Cortex of kidney (tissue), 1 donor: ENCODE measurements at places on chromosomes 6 and 20.

DNA sequence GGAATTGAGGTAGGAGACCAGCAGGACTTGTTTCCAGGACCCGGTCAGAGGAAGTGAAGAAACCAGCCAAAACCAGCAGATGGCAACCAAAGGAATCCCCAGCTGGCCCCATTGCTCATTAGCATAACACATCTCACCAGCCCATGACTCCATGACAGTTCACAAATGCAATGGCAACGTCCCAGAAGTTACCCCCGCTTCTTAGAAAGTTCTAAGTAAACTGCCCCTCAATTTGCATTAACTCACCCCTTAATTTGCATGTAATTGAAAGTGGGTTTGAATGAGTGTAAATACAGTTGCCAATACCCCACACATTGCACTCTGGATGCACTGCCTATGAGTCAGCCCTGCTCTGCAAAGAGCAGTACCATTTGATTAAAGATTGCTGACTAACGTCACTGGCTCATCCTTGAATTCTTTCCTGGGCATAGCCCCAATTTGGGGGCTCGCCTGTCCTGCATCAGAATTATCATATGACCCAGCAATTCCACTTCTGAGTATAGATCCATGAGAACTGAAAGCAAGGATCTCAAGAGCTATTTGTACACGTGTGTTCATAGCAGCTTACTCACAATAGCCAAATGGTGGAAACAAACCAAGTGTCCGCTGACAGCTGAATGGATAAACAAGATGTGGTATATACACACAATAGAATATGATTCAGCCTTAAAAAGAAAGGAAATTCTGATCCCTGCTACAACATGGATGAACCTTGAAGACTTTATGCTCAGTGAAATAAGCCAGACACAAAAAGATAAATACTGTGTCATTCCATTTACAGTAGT is 36.4 kb downstream of the MYLK4 start:
- no peak for DNase-seq

DNA sequence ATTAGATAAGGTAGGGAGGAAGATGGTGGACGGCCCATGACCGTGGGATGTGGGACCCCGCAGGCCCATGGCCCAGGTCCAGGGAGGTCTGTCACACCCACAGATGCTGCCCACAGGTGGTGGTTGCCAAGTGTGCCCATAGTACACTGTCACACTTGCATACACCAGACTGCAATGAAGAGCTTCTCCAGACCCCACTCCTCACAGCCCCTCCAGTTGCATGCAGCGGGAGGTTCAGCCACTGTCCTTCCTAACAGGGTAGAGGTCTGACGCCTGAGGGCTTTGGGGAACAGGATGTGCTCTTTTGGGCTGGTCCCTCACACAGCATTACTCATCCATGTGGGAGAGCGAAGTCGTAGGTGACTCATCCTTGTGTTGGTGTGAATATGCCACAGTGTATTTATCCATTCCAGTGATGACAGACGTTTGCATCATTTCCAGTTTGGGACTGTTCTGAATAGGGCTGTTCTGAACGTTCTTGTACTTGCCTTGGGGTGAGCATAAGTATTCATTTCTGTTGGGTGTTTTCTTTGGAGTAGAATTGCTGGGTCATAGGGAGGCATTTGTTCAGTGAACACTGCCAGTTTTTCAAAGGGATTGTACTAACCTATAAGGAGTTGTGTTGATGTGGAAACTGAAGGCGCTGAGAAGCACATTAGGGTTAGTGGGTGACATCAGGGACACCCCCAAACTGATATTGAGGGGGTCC is 10.1 kb upstream of the PYGB start:
- no peak for DNase-seq

DNA sequence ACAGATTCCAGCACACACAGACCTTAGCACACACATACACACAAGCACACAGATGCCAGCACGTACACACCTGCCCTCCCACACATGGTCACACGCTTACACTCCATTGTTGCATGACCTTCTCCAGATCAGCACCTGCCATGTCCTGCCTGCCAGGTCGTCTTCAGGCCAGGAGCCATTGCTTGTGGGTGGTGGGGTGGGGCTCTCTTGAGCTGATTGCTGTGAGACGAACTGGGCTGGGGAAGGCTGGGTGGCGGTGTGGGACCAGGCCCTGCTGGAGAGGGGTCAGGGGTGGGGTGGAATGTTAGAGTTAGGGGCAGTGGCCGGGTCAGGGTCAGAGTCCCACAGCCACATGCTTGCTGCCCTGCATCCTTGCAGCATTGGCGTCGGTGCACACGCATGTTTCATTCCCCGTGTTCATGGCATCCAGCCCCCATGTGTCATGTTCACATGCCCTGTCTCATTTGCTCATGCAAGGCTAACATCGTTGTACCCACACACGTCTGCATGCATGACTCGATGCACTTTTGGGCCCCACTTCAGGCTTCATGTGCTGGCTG is 6.5 kb upstream of the NPBWR2 start:
- no peak for DNase-seq

DNA sequence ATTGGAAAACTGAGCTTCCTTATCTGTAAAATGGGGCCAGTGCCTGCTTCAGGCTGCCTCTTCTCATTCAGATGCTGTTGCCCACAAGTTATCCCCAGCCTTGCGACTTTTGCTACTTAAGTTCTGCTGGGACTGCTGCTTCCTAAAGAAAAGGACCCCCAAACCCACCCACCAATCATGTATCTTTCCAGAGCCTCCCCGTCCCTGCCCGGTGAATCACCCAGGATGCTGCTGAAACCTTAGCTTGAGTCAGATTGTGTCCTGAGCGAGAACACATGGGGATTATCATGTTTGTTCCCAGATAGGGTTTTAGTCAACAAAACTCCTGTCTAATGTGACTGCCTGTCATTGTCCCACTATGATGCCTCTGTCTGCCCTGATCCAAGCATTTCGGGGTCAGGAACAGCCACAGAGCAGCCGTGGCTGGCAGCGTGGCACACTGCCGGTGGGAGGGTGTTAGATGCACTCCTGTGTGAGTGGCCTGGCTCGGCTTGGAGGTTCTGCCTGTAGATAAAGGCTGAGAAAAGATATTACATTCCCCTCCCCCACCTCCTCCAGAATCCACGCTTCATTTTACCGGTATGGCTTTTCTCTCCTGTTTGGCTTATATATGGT is 79.9 kb downstream of the TOX2 start:
- no peak for DNase-seq

GRCh38 chr6:142848156-142848555 is 96.8 kb downstream of the HIVEP2 start:
- no peak for DNase-seq

- no peak for DNase-seq
These were observed 328.8 kb upstream of the BTBD3 start for GRCh38 chr20:11588875-11589274.

GRCh38 chr6:105207524-105208269 is 27.9 kb upstream of the POPDC3 start:
- DNase-seq, result no peak

DNA sequence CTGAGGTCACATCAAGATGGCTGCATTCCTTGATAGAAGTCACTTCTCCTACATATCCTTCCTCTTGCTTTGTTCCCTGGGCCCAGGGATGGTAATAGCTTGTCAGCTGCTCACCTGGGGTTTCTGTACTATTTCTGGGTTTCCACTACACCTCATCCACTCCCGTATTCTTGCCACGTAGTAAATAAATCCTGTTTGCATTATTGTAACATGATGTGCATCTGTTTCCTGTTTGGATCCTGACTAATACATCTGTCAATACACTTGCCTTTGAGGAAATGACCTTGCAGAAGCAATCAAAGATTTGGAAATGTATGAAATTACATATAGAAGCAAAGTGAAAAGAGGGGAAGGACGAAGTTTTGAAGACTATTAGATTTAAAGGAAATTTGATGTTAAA is 619.0 kb downstream of the PHF3 start:
- DNase-seq, result no peak

DNA sequence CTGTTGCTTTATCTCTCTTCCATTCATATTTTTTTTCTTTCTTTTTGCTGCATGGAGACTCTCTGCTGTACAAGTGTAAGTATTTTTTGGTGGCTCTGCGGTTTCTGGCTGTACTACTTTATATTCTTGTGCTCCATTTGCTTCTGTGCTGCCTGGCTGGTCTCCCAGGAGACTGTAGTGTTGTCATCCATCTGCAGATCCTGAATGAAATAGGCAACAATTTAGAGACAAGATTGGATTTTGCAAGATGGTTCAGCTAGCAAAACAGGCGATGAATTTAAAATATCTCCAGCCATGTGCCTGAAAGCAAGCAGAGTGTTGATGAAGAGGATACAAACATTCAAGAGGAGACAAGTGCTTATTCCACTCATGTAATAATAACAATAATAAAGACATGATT is 75.1 kb upstream of the SCGN start:
- no peak for DNase-seq

DNA sequence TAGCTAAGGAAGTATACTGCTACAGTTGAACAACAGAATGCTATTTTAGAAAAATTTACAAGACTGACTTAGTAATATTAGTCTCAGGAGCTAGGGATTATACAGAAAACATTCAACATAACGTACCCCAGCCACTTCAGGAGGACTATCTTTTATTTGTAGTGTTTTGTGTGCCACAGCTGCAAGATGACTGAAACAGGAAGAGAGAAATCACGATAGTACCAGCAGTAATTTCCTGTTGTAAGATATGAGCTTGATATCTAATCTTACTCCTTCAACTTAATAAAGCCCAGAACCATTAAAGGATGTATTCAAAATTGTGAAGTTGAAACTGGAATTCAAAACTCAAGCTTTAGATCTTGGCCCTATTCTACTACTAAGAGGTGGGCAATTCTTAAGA is 42.1 kb downstream of the SLC35A1 start:
- no peak for DNase-seq

- no peak for DNase-seq
These were observed 32.3 kb downstream of the RPRD1B start for GRCh38 chr20:38065764-38066375.

- DNase-seq, result no peak
These were observed 3.7 kb upstream of the FUCA2 start for GRCh38 chr6:143515061-143515760.

DNA sequence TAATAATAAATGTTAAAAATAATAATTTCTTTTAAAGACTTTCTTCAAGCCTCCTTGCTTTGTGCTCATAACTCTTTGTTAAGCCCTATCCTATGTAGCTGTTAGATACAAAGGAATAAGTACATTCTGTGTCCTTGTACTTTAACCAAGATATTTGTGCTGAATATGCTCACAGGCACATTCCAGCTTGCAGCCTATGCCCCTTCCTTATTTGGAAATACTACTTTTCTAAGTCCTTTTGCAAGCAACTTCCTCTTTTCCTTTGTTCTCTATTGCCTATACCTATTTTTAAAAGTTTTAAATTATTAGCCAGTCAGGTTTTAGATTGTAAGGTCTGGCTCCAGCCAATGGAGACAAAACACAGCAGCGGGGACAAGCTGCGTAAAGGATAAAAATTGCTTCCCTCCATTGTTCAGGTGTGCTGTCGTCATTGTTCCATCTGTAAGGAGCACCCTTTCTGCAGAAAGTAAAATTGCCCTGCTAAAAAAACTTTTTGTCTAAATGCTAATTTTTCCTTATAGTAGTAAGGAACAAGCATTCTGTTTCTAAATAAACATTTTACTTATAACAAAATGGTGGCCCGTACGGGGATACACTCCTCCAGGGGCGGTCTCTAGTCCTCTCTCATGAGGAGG is 80.2 kb downstream of the SYTL3 start:
- no peak for DNase-seq

GRCh38 chr6:47047479-47048407 is 5.6 kb upstream of the ADGRF1 start:
- DNase-seq, result no peak

GRCh38 chr6:8000636-8001035 is 63.6 kb downstream of the BLOC1S5 start:
- DNase-seq, result no peak

DNA sequence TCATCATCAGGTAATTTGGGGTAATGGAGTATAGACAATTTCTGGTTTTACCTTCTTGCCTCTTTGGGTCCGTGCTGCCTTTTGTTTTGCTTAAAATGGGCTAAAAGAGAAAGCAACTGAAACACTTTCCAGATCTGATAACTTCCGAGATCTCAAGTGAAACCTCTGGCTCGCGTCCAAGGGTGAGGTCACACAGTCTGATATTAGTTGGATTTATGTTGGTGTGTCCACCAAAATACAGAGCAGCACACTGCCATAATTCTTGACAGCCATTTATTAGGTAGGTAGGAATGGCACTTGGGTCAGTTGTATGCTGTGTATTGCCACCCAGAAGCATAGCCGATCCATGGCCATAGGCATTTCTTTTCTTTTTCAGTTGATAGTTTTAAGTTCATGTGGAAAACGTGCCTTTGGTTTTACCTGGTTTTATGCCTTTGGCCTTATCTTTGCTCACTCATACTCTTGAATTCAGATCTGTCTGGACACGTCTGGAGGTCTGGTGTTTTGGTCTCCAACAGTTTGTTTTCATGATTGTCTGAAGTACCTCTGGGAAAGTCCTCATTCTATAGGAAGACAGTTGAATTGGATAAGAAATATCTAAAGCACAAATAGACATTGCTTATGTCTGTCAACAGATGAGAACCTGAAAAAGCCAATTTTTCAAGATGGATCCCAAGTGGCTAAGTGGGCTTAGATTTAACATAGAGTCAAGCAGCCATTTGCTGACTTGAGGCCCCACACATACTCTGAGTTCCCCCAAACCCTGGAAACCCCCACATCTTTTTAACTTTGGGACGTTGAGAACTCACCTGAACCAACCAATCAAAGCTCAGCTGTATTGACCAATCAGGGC is 320.8 kb downstream of the SOX4 start:
- DNase-seq, result no peak

DNA sequence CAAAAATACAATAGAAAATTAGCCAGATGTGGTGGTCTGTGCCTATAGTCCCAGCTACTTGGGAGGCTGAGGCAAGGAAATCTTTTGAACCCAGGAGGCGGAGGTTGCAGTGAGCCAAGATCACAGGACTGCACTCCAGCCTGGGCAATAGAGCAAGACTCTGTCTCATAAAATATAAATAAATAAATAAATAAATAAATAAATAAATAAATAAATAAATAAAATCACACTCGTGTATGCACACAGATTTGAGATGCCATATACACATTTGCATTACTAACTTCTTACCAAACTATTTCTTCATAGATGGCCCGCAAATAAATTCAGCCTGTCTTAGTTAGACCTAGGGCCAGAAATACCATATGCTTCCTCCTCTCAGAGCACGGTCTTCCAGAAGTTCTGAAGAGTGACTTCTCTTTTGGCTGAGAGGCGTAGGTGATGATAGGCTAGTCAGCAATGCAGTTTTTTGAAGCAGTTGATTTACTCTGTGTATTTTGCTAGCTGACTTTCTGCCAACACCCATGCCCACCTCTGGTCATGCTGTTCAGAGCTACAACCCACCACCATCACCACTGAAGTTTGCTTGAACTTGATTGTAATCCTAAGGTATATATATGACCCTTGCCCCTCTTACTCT is 150.1 kb downstream of the SASH1 start:
- no peak for DNase-seq

DNA sequence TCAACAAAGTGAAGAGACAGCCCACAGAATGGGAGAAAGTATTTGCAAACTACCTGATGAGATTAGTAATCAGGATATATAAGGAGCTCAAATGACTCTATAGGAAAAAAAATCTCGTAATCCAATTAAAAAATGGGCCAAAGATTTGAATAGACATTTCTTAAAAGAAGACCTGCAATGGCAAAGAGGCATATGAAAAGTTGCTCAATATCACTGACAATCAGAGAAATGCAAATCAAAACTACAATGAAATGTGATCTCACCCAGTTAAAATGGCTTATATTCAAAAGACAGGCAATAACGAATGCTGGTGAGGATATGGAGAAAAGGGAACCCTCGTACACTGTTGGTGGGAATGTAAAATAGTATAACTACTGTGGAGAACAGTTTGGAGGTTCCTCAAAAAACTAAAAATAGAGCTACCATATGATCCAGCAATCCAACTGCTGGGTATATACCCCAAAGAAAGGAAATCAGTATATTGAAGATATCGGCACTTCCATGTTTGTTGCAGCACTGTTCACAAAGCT is 65.0 kb downstream of the TOX2 start:
- DNase-seq, result no peak
